ENCODE measurements at places on chromosomes 11 and 22.

DNA sequence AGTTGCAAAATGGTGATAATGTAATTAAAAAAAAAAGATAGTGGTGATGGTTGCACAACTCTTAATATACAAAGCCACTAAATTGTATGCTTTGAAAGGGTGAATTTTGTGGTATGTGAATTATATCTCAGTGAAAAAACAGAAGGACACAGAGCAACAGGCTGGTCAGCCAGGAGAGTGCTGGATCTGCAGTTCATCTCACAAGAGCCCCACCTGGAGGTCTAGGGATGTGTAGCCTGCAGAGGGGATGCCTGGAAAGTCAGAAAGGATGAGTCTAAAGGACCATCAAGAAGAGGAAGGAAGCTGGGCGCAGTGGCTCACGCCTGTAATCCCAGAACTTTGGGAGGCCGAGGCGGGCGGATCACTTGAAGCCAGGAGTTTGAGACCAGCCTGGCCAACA, 9.0 kb downstream of the POLR3H start:
- peak; percentile 55 for DNase-seq

GRCh38 chr11:129377739-129378138, 2.1 kb downstream of the BARX2 start:
- no peak for DNase-seq

DNA sequence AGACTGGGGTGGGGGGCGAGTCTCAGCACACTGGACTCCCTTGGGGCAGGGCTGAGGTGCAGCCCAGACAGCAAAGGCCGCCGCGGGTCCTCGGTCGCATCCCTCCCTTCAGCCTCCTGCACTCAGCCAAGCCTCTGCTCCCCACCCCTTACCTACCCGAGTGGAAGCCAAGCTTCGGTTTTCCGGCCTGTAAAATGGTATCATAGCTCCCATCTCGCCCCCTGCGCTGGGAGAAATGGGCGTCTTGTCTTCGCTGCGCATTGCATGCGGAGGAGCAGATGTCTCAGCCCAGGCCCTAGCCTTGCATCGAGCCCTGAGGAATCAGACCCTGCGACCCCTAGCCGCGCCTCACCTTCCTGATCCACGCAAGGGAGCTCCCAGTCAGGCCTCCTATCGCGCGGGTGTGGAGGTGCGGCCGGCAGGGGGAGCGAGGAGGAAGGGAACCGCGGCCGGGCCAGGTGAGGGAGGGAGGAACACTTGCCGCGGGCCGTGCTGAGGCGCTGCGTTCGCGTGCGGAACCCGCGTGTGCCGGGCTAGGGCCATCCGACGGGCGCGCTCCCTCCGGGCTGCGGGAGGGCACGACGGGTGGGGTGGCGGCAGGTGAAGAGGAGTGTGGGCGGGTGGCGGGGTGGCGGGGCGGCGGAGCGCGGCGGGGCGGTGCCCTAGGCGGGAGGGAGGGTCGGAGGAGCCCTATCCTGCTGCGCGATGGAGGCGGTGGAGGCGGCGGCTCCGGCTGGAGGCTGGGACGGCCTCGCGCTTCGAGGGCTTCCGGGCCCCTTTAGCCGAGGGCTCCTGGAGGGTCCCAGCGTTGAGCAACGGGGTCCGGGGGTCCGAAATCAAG, 4.1 kb upstream of the TBX1 start:
- DNase-seq, result peak; percentile 74

DNA sequence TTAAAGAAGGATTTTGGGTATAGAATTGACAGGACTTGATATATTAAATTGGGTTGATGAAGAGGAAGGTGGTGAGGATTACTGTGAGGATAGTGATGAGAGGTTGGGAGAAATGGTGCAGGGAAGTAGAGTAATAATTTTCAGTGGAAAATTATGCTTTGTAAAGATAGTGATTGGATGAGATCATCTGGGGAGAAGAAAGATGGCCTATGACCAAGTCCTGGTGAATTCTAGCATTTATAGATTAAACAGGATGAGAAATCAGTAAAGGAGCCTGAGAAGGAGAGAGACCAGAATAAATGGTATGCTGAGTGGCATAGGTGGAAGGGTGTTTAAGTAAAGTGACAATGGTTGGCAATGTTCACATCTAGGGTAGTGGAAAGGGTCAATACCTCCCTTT, 15.0 kb downstream of the IPO7 start:
- DNase-seq, result no peak

GRCh38 chr11:69157822-69158231, 2.1 kb downstream of the SMIM38 start:
- no peak for DNase-seq

DNA sequence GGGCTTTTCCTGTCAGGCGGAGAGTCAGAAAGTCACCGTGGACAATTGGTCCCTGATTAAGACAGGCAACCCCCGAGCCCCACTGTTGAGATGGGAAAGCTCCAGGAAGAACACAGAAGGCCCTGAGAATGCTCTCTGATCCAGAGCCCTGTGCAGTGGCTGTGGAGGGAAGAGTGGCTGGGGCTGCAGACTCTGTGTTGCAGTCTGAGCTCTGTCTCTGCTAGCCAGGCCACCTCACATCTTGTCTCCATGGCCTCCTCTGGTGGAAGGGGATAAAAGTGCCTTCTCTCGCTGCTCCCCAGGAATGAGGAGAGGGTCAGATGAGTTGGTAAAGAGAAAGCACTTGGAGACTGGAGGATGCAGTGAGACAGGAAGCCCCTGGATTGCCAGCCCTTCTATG, 141.2 kb downstream of the CEP164 start:
- DNase-seq, result no peak

DNA sequence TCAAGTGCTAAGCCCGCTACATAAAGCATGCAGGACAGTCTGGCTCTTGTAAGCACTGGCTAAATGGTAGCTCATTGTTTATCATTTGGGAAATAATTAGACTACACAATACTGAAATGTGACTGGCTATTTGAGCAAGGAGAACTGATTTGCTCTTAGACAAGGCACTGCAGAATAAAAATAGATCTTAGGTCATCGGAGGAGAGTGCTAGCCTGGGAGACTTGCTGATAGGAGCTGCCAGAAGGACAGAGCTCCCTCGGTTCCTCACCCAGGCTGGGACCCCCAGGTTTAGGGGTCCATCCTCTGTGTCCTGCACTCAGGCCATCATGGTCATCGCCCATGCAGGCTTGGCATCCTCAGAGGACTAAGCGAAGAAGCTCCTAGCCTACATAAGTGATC, 184.4 kb upstream of the NCAM1 start:
- no peak for DNase-seq

- DNase-seq, result no peak
Observed at GRCh38 chr11:66739983-66740382, 11.0 kb upstream of the SPTBN2 start.

Measured in neural progenitor cell (in vitro differentiated cells).